ENCODE measurements at places on chromosomes 6 and 20. TPM values are rescaled to one million over a fixed set of nuclear protein-coding genes. Genes with fewer than 3 reads are reported as not detected.

The CENPQ gene
- total RNA-seq = 14.4 TPM

DNA sequence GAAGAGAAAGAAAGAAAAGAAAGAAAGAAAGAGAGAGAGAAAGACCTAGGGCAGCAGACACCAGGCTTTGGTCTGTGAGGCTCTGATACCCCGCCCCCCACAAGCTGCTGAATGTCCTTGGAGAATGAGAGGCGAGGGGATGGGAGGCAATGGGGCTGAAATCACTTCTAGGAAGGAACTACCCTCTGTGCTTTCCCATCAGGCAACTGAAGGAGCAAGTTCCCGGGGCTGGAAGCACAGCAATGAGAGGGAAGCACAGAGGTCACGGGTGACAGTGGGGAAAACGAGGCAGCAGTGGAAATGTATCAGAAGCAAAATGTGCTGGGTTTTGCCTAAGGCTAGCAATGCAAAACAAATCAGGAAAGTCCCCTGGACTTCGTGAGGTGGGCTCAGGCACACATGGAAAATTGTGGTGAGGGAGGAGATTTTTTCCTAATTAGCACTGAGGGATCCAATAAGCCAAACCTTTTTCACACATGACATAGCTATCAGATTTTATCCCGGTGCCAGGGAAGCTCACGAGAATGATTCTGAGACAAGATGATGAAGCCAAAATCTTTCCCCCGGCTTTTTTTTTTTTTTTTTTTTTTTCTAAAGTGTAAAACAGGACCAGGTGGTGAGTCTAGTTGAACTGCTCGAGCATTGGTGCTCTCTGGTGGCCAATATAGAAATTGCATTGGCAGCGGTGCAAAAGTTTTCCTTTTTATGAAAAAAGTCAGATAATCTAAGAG is 16.8 kb upstream of the ARFGEF2 start:
- peak; percentile 73 for DNase-seq

GRCh38 chr20:53582574-53583351 is 10.9 kb downstream of the ZNF217 start:
- peak; percentile 81 for DNase-seq

DNA sequence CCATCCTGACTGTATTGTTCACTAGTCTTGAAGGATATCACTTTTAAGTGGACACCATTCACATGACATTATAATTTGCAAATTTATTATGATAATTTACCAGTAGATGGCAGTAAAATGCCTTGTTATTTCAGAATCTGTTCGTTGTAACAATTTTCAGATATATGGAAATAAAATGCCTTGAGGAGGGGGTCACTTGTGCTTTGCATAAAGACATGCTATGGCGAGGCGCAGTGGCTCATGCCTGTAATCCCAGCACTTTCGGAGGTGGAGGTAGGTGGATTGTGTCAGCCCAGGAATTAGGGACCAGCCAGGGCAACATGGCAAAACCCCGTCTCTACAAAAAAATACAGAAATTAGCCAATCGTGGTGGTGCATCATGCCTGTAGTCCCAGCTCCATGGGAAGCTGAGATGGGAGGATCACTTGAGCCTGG is 9.0 kb upstream of the NCOA6 start:
- peak; percentile 48 for DNase-seq

DNA sequence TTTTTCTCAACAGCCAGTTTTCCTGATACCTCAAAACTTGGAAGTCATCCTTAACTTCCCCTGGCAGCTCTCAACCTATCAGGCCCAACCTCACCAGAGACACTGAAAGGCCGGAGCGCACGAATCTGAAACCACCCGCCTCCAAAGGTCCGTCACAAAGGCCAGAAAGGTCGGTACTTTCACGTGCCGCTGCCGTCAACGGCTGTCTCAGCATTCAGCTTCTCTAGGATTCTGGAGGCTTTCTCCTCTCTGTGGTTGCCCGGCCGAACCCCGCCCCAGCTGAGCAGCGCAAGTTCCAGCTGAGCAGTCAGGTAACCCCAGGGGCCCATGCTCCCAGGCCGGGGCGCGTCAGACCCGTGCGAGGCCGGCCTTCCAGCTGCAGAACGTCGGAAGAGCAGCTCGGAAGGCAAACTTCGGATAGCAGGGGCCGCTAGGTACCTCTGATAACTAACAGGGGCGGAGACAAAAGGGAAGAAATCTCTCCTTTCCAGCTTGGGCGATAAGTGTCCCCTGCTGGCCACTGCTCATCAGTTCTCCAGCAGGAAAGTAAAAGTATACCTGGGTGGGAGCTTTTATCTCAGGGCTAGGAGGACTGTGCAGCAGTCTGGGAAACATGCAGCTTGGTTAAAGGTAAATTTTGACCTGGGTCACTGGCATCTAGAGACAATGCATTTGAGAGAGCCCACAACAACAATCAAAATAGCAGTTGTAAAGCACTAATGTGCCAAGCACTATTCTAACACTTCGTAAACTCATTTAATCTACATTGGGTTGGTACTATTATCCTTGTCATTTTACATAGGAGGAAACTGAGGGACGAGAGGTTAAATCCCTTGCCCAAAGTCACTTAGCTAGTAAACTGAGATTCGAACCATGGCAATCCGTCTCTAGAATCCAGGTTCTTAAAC is 16.1 kb downstream of the ZSCAN12 start:
- peak; percentile 89 for DNase-seq

DNA sequence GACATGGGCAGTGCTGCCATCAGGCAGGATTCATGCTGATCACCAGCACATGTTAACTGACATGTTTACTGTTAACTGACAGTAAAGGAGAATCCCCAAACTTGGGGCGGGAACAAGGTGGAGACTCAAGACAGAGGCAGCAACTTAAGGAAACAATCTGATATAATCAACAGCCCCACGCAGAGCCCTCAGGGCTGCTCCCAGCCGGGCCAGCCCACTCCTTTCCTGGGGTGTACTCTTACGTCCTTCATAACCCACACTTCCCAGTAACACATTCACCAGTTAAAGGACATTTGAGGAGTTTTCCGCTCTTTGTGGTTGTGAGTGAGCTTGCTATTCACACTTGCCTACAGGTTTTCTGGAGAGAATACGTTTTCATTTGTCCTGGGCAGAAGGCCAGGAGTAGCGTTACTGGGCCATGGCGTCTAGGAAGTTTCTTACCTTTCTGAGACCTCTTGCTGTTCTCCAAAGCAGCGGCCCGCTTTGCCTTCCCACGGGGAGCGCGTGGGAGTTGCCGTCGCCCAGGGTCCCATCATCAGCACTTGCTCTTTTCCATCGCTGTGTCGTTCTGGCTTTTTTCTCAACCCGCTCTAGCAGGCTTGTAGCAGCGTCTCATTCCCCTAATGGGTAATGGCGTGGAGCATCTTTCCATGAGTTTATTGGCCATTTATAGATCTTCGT is 56.4 kb downstream of the FOXF2 start:
- DNase-seq = no peak

DNA sequence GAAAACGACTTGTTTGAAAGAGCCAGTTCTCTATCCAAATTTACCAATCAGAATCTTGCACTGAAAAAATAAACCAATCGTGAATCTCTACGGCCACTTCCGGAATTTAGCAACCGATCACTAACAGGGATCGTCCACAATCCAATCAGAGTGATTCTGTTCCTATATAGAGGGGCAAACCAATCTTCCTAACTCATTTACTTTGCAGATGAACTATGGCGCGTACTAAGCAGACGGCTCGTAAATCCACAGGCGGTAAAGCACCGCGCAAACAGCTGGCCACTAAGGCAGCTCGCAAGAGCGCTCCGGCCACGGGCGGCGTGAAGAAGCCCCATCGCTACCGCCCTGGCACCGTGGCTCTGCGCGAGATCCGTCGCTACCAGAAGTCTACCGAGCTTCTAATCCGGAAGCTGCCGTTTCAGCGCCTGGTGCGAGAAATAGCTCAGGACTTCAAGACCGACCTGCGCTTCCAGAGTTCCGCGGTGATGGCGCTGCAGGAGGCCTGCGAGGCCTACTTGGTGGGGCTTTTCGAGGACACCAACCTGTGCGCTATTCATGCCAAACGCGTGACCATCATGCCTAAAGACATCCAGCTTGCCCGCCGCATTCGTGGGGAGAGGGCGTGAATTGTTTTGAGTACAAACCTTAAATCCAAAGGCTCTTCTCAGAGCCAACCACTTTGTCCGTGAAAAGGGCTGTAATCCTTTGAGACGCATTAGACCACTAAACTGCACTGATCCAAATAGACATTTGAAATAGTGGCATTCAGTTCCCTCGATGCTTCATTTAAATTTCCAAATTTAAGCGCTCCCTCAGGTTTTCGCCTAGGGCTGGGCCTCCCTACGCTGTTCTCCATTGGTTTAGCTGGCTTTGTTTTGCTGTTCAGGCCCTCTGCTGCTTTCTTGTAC is 138.0 kb downstream of the HFE start:
- peak; percentile 95 for DNase-seq

GRCh38 chr6:17855381-17855780 is 132.1 kb downstream of the KIF13A start:
- no peak for DNase-seq

DNA sequence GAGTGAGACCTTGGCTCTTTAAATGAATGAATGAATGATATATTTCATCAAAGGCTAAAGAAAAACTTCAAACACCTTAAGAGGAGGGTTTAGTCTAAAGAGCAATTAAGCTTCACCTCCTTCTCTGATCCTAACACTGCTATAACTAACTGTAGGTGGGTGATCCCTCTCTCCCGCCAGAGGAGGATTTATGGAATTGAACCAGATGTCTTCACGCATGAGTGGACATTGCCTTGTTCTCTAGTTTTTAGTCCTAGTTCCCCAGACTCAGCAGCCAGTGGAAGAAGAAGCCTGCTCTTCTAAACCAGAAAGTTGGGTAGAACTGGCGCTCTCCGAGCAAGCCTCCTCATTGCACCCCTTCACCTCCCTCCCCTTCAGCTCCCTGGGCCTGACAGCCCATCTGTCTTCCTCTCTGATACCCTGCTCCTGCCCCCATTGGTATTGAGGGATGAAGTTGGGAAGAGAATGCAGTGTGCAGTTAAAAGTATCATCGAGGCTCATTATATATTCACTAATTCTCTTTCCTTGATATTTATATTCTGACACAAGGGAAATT is 142.7 kb downstream of the ARID1B start:
- DNase-seq = no peak

All from Caki2 (cell line).